ENCODE measurements at places on chromosomes 3 and 15. TPM values are rescaled to one million over a fixed set of nuclear protein-coding genes. Genes with fewer than 3 reads are reported as not detected.

DNA sequence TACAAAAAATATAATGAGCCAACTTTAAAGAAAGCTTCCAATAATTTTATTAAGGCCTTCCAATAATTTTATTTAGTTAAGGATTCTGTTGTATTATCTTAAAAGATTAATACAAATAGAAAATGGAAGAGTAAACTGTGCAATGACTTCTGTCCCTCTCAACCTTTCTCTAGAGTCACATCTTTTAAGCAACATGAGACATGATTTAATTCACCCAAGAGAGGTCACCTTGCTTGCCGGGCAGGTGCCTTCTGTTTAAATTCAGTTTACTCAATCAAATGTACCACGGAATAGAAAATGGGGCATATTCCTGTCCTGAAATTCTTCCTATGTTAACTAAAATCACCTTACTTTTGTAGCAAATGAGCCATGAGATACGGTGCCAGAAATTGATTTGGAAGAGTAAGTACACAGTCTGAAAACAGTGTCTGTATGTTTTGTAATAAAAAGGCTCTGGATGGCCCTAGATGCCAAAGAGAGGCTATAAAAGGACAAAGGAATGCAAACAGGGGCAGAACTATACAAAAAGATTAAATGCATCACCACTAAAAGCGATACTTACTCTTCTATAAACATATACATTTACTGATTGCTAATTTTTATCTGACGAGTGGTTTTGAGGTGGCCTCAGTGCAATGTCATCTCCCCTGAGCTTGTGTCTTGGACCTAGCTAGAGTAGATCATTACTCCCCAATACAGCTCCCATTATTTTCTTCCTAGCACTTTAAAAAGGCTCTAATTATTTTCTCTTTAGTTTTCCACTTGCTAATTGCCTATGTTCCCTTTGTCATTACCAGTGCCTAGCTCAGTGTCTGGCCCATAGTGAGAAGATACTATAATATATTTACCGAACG lies 134.0 kb downstream of the FHIT start:
- DNase-seq = no peak

Gene TRAK1
- total RNA-seq = 169 TPM

Gene EXD1
- total RNA-seq = not detected

Gene TRIM71
- total RNA-seq = 0.31 TPM

Gene ARL14
- total RNA-seq = not detected
